Muscle of arm (tissue), 14 donors: ENCODE measurements at places on chromosomes 1 and 21. TPM values are rescaled to one million over a fixed set of nuclear protein-coding genes. Genes with fewer than 3 reads are reported as not detected.

The KCNAB2 gene
- 6.9 TPM for polyA plus RNA-seq

The RNU1-2 gene
- not detected for polyA plus RNA-seq

The COL24A1 gene
- 1.5 TPM for polyA plus RNA-seq

The RAP1GAP gene
- polyA plus RNA-seq, result 1.7 TPM

The EPHX1 gene
- polyA plus RNA-seq, result not detected

The TNFRSF4 gene
- polyA plus RNA-seq, result 1.9 TPM

The LRRC38 gene
- 20.6 TPM for polyA plus RNA-seq

The OR10J1 gene
- not detected for polyA plus RNA-seq

The NLRP3 gene
- polyA plus RNA-seq, result not detected

The BEST4 gene
- polyA plus RNA-seq, result 0.10 TPM

The PER3 gene
- 11.8 TPM for polyA plus RNA-seq

The LCE1E gene
- polyA plus RNA-seq, result not detected

The GLIS1 gene
- polyA plus RNA-seq, result 0.11 TPM

The NRAS gene
- 59.4 TPM for polyA plus RNA-seq

The FBLIM1 gene
- 36.4 TPM for polyA plus RNA-seq

The BNIPL gene
- polyA plus RNA-seq, result 0.70 TPM

The OR14K1 gene
- polyA plus RNA-seq, result not detected

The RGS8 gene
- polyA plus RNA-seq, result 0.12 TPM

The DNAI4 gene
- 3.8 TPM for polyA plus RNA-seq

The ALX3 gene
- not detected for polyA plus RNA-seq

The ZDHHC18 gene
- 18.0 TPM for polyA plus RNA-seq

The SLC22A15 gene
- polyA plus RNA-seq, result 0.72 TPM

The GOLT1A gene
- polyA plus RNA-seq, result not detected

The LCE2D gene
- polyA plus RNA-seq, result not detected

The KRTAP12-3 gene
- polyA plus RNA-seq, result not detected

The OR2M2 gene
- not detected for polyA plus RNA-seq

The KCNE2 gene
- polyA plus RNA-seq, result 0.70 TPM

The LRIF1 gene
- 8.0 TPM for polyA plus RNA-seq
